Right cardiac atrium (tissue), 5 donors: ENCODE measurements at places on chromosomes 1 and 21. TPM values are rescaled to one million over a fixed set of nuclear protein-coding genes. Genes with fewer than 3 reads are reported as not detected.

- no peak for DNase-seq
Observed at GRCh38 chr1:87556326-87556725, 227.6 kb downstream of the LMO4 start.

- no peak for DNase-seq
Observed at GRCh38 chr1:53250325-53250724, 12.0 kb upstream of the MAGOH start.

GRCh38 chr1:201217851-201218250 is 27.2 kb downstream of the IGFN1 start:
- DNase-seq: no peak

Gene CD34
- 81.8 TPM for total RNA-seq

- DNase-seq: no peak
Observed at GRCh38 chr1:234705615-234706014, 95.6 kb upstream of the IRF2BP2 start.

- no peak for DNase-seq
Observed at GRCh38 chr1:18539171-18539570, 58.4 kb downstream of the KLHDC7A start.

Gene BARHL2
- not detected for total RNA-seq

- DNase-seq: no peak
Observed at GRCh38 chr1:147207192-147207591, 17.9 kb downstream of the FMO5 start.
